ENCODE measurements at places on chromosomes 5 and 9.

GRCh38 chr5:147483961-147484707 lies 25.7 kb downstream of the DPYSL3 start:
- no peak for DNase-seq

GRCh38 chr9:84670138-84671041 lies 861 bp downstream of the NTRK2 start:
- no peak for DNase-seq

- no peak for DNase-seq
Observed at GRCh38 chr9:111013250-111013649, 25.0 kb downstream of the LPAR1 start.

GRCh38 chr5:147040856-147041255 lies 162.3 kb upstream of the PPP2R2B start:
- DNase-seq = no peak

DNA sequence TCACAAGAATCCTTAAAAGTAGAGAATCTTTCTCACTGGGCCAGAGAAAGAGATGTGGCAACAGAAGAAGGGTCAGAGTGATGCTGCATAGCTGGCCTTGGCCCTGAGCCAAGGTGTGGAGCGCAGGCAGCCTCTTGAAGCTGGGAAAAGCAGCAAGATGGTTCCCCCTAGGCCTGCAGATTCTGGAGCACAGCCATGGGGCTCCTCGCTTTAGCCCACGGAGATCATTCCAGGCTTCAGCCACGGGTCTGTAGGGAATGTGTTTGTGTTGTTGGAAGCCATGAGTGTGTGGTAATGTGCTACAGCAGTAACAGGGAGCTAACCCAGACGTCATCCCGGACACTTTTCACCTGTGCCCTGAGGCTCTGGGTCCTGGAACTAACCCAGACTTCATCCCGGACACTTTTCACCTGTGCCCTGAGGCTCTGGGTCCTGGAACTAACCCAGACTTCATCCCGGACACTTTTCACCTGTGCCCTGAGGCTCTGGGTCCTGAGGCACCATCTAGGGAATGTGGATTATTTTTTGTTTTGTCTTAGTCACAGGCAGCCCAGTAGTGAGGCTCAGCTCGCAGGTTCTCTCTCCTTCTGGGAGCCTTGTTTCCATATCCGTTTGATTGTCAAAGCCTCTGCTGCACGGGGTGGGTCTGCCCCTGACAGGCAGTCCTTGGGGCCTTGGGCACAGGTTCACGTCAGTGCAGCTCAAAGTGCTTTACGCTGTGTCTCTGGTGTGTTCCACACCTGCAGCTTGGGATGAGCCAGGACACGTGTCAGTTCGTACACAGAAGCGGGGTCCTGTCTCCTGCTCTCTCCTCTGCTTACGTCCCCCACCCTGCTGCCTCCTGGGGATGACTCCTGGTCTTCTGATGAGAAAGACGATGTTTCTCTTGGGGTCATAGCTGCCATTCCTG lies 56.3 kb upstream of the EXOC3 start:
- no peak for DNase-seq

- no peak for DNase-seq
Observed at GRCh38 chr5:35294017-35294416, 63.7 kb upstream of the PRLR start.

GRCh38 chr9:2190939-2191608 lies 175.9 kb downstream of the SMARCA2 start:
- DNase-seq = no peak

- no peak for DNase-seq
Observed at GRCh38 chr9:113484258-113484730, 20.8 kb downstream of the RGS3 start.

DNA sequence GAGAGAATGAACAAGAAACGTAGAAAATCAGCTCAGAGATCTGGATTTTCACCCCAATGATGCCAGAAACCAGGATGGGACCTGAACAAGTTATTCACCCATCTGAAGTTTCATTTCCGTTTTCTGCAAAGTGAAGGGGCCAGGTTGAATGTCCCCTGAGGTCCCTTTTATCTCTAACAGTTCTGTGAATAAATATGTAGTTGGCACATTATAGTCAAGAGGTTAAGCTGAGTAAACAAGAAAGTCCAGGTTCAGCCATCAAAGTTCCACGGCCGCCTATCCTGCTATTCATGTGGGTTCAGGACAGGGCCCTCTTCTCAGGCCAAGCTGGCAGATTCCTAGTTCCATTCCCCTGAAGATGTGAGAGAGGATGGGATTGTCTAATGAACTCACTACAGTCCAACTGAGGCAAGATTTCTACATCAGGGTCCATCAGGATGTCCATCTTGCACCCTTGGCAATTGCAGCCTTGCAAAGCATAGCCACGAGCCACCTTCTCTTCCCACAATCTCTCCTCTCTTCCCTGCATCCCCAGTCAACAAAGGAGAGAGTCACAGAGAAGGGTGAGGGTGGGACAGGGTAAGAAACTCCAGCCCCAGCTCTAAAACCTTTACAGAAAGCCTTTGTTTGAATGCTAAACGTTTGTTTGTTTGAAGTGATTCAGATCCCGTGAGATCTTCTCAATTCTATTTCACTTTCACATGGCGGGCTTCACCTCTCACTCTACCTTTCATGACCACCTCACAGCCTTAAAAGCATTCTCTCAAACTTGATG lies 311.0 kb downstream of the SLIT3 start:
- DNase-seq = no peak

DNA sequence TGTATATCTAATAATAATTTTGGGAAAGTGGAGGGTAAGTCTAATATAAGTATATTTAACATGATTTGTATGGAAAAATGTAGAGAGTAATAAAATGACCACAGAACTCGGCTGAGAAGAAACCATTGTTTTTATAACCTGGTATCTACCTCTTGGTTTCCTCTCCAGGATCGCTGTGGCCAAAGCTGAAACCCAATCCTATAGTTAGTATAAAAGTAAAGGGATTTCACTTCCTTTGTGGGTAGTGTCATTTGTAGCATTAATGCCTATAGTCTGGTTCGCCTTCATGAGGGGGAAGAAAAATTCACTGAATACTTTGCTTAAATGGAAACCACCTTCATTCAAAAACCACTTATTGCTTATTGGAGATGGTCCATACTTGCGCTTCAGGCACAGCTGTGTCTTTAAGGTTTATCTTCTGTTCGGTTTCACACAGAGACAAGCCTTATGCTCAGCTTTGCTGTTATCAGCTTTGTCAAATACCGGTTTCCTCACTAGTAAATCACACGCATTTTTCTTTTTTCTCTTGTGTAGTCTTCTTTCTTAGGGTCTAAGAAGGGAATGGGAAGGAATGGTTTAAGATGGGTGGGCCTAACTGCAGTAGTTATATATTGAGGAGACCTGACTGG lies 12.1 kb downstream of the PIK3R1 start:
- DNase-seq = no peak

- no peak for DNase-seq
Observed at GRCh38 chr9:130042406-130042884, 544 bp downstream of the FNBP1 start.

GRCh38 chr5:30069441-30070263 lies 1123.8 kb upstream of the CDH6 start:
- no peak for DNase-seq

DNA sequence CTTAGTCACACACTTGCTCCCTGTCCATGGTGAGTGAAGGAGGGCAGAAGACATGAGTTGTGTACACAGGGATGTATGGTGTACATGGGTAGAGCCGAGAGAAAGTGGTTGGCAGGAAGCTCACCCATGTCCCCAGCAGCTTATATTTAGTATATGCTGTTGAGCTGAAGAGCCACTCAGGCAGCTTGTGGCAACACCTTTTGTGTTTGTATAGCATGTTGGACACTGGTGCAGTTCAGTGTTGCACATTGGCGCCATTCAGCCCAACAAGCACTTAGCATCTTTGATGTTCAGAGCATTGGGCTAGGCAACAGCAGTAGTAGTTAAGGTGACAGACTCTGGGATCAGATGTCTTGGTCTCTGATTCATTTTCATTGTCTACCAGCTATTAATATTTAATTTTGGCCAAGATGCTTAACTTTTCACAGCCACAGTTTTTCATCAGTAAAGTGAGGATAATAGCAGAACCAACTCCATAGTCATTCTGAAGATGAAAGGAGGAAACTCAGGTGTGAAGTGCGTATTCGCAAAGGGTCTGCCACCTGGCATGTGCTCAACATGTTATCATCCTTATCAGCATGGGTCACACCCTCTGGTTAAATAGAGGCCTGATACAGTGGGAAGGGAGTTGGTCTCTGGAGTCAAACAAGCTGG lies 184.8 kb downstream of the NR3C1 start:
- no peak for DNase-seq

All from stimulated activated CD4-positive, alpha-beta T cell treated with anti-CD3 and anti-CD28 coated beads, TNF-alpha, amount 100 ng/mL, for 4 hours (primary cell).